Jurkat, Clone E6-1 (cell line): ENCODE measurements at places on chromosomes 3 and 15.

GRCh38 chr15:74297887-74298286 lies 61.8 kb downstream of the CCDC33 start:
- DNase-seq, result no peak

GRCh38 chr3:119597548-119598288 lies at the start of gene PLA1A:
PLA1A (plus strand) TSS chr3:119597885; CDS start chr3:119597914, 29 bp downstream.
- DNase-seq, result no peak

GRCh38 chr3:138349926-138350665 lies 1.7 kb downstream of the MRAS start:
- no peak for DNase-seq

DNA sequence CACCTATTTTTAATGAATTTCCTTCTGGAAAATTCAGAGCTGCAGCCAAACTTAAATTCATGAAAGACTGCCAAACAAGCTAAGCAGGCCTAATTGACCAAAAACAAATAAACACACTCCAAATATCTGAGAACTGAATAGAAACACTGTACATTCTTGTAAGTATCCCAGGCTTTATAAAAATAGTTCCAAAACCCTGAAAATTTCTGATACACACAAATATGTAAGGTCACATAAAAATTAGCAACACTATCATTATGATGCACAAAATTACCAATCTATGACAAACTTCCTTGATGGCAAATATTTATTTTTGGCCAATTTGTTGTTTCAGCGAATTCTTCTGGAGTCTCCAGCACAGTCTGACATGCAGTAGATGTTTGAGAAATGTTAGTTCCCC lies 117.9 kb upstream of the UBE2E2 start:
- DNase-seq, result no peak

DNA sequence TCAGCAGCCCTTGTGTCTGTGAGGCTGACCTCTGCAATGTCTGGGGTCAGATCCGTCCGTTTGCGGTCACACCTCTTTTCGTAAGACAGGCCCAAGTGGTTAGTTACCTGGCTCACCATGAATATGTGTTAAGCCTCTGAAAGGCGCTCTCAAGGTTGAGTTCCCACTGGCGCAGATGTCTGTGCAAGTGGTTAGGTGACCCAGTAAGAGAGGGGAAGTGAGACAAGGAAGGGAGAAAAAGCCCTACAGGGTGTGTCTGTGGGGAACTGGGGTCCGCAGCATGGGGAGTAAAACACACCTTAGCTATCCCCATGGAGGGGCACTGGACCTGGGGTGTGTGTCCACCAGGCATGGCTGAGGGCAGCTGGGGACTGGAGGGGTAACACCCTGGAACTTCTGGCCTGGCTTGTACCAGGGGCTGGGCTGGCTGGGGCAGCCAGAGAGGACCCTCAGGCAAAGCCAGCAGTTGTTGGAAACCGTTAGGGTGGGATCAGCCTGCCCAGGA lies 391.6 kb upstream of the PROK2 start:
- DNase-seq, result no peak

GRCh38 chr3:30988769-30989168 lies 94.3 kb upstream of the GADL1 start:
- peak; percentile 69 for DNase-seq

DNA sequence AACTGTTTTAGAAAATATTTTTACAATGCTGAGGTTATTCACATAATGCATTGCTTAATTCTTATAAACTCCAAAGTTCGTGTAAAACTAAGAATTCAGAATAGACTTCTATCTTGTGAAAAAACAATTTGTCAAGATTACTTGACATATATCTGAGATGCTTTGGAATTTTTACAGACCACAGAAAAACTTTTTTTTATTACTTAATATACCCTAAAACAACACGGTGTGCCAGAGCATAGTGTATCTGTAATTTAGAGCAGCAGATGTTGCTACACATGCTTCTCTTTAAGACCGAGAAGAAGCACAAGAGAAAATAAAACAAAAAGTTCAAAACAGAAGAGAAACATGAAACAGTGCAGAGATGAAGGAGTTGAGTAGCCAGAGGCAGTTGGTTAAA lies 26.4 kb downstream of the ASB7 start:
- DNase-seq, result no peak

DNA sequence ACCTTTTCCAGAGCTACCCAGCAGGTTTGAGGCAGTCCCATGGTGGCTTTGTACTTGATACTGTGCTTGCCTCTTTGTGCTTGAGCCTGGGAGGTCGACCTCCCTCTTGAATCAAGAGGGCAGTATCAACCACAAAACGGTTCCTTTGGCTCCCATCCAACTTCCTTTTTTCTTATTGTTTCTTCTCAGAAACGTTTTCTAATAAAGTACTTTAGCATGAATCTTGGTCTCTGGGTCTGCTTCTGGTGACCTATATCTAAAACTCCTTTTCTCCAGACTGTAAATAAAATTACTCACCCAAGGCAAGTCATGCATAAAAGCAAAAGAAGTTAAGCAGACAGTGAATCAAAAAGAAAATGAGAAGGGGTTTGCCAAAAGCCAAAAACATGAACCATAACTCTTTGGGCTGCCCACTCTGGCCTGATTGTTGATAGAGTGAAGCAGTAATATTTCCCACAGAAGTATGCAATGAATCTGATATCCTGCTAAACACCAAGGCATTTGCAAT lies 112.2 kb upstream of the SLC4A7 start:
- DNase-seq, result no peak

GRCh38 chr15:72358650-72359171 lies 17.1 kb downstream of the HEXA start:
- no peak for DNase-seq

GRCh38 chr3:4754180-4755086 lies 224.8 kb upstream of the BHLHE40 start:
- DNase-seq, result no peak

- no peak for DNase-seq
These were observed 376.2 kb downstream of the ZBTB20 start for GRCh38 chr3:114770874-114771273.
